Myocyte (in vitro differentiated cells): ENCODE measurements at places on chromosomes 13 and 19. TPM values are rescaled to one million over a fixed set of nuclear protein-coding genes. Genes with fewer than 3 reads are reported as not detected.
A peak's percentile ranks its signal among the peaks of the same experiment; 100 is the strongest.

DNA sequence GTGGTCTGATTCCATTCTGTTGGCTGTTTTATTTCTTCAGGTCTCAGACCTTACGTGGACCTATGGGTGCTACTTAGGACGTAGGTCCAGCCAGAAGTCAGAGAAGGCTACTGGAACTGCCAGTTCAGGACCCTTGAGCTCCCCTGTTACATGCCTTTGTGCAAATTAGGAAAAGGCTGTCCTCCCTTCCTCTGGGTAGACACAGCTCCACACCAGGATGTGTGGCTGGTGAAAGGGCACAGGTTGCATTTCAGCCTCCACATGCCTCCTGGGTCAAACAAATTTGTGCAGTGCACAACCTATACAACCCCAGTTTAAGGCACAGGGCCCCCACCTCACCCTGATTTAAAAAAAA lies 43.9 kb upstream of the MAP3K10 start:
- DNase-seq: no peak

- DNase-seq: peak; percentile 69
Observed at GRCh38 chr13:114032126-114032799, 58.4 kb upstream of the C13orf46 start.

DNA sequence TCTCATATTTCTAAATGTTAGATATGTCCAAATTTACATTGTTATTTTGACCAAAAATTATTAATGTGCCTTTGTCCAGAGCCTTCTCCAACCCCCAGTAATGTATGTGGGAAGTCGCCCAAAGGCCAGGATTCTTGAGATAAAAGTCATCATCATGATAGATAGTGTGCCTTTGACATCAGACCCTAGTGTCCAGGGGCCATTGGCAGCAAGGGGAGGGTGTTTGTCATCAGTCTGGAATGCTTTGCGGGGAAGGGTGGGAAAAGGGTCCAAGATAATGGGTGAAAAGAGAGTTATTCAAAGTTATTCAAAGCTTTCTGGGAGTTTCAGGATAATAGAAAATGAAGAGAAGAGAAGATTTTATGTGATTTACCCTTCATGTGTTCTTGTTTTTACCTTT lies 909.5 kb upstream of the GPC6 start:
- DNase-seq: no peak

DNA sequence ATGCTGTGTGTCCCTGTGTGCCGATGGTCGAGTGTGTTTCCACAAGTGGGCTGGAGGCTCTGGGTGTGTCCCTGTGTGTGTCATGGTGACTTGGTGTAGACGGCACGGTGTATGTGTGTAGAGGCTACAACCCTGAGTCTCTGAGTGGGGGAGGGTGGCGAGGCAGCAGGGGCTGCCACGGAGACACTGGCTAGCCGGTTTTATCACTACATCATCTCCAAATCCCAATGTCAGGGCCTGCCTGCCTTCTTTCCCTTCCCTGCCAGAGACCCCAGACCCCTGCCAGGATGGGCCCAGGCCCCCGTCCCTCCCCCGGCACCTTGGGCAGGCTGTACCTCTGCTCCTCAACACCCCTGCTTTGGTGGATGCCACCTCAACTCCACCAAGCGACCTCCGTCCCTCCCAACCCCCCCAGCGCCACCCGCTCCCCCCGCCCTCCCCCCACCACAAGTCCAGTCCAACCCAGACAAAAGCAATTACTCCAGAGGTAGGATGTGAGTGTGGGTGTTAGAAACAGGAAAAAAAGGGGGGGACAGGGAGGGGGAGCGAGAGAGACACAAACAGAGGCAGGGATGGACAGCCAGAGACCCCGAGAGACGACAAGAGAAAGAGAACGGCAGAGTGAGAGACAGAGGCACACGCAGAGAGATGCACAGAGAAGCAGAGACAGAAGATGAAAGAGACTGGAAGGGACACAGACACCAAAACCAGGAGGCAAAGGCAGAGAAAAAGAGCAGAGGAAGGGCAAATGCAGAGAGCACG lies 21.6 kb upstream of the POU2F2 start:
- DNase-seq: no peak

GRCh38 chr13:67107979-67108378 lies 122.2 kb downstream of the PCDH9 start:
- DNase-seq: peak; percentile 39

DNA sequence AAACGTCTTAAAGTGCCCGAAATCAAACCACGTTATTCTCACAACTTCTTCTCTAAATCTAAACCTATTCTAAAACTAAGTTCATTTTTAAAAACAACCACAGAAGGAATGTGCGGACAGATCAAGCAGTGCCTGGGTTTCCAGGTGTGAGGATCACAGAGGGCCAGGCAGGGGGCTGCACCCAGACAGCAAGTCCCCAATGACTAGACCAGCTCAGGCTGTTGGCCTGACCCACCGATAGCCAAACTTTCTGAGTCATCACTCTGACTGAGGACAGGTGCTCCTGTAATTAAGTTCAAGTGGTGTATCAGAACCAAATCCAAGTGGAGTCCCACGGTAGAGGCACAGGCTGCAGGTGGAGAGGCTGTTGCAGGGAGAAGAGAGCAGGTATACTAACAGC lies 37.6 kb upstream of the EPHX3 start:
- no peak for DNase-seq

GRCh38 chr19:42089191-42089750 lies 13.3 kb downstream of the ZNF574 start:
- no peak for DNase-seq

DNA sequence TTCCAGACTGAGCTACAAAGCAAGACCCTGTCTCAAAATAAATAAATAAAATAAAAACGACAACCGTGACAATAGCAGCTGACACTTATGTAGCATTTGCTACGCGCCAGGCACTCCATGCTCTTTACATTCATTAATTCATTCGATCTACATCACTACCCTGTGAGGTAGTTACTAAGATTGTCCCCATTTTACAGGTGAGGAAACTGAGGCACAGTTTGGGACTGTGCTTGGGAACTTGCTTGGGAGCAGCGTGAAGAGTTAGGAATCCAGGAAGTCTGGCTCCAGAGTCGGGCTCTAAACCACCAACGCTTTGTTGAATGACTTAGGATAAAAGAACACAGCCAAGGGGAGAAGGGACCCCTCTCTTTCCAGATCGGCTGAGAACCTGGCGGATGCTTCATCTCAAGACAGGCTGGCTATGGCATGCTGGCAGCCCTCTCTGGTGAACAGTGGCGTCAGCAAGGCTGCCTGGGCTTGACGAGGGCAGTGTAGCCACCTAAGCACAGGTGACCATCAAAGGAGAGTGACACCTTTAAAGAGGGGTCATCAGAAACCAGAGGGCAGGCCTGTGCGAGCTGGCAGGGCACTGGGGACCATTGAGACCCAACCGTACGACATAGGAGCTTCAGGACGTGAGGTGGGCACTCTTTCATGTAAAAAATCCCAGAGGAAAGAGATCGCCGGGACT lies 591 bp downstream of the DOHH start:
- DNase-seq: no peak

DNA sequence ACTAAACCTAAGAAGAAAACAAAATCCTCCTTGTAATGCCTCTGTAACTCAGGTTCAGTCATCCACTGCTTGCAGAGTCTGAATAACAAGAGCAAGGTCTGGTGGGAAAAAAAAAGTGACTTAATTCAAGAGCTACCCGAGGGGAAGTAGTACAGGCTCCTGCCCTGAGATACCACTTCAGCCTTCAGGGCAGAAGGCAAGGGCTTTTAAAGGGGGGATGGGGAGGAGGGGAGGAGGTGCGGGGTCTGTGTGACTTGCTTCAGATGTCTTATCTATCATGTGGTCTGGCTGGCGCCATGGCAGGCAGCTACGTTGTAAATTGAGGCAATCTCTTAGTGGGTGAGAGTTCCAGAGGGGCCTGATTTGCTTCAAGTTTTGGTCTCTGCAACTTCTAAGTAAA lies 66.7 kb downstream of the LRRC63 start:
- DNase-seq: no peak

DNA sequence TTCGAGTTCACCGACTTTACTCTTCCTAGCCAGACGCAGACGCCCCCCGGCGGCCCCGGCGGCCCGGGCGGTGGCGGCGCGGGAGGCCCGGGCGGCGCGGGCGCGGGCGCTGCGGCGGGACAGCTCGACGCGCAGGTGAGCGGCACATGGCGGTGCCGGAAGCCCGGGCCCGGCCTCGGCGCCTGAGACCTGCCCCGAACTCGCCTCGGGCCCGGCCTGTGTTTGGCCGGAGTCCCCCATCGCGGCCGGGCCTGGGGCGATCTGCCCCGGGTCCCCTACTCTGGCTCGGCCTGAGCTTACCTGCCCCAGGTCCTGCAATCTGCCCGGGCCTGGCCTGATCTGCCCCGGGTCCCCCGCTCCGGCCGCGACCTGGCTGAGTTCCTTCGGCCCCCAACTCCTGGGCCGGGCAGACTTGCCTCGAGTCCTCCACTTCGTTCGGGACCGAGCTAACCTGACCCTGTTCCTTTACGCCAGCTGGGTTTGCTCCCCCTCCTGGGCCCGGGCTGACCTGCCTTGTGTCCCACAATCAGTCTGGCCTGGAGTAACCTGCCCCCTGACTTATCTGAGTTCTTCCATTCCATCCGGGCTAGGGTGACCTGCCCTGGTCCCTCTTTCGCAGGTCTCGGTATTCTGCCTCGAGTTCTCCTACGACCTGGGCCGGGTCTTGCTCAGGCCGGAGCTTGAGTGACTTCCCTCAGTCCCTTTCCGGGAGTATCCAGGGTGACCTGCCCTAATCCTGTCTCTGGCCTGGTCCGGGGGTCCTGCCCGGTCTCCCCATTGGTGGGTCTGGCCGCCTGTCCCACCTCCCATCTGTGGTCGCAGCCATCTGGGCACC lies 764 bp downstream of the UPF1 start:
- DNase-seq: peak; percentile 45

Gene FUT2
- not detected in 2 replicates for total RNA-seq

Gene CYP2S1
- not detected in 2 replicates for total RNA-seq
